CD4-positive, CD25-positive, alpha-beta regulatory T cell (primary cell): ENCODE measurements at places on chromosomes 6 and 20.

GRCh38 chr20:50218987-50219435, 28.4 kb downstream of the CEBPB start:
- no peak for DNase-seq

DNA sequence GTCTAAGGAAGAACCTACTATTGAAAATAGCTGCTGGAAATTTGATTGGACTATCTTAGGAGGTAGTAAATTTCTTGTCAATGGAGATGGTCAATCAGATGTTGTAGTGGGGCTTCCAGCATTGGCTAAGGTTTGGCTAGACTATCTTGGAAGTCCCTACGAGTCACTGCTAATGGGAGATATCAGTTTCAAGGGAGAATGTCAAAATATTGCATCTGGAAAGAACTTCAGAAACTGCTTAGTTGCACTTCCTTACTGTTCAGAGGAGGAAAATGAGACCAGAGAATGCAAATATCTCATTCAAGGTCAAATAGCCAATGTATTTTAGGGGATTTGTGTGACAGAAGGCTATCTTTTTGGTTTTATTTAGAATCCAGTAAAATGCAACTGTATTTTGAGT, 53.5 kb upstream of the CCN2 start:
- DNase-seq: no peak

GRCh38 chr6:154683756-154684523, 49.3 kb upstream of the SCAF8 start:
- no peak for DNase-seq

DNA sequence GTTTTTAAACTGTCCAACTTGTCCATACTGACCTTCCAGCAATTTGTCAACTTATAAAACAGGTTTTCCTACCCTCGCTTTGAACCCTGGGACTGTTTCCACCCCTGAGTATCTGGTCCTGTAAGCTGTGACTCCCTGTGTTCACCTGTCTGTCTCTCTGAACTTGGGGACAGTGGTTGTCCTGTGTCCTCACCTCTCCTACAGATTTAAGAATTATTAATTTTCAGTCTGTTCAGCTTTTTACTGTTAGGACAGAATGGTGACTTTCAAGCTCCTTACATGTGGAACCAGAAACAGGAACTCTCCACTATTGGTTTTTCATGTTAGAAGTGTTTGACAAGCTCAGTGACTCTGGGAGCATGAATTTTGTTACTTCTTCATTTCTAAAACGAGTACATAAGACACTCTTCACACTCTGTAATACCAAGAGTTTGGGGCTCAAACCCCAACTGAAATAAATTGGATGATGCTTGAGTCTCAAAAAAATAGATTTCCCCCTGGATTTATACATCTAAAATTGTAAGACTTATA, 713.9 kb downstream of the COL12A1 start:
- no peak for DNase-seq

- no peak for DNase-seq
Measured at GRCh38 chr20:35695245-35695749, 3.9 kb downstream of the NFS1 start.

DNA sequence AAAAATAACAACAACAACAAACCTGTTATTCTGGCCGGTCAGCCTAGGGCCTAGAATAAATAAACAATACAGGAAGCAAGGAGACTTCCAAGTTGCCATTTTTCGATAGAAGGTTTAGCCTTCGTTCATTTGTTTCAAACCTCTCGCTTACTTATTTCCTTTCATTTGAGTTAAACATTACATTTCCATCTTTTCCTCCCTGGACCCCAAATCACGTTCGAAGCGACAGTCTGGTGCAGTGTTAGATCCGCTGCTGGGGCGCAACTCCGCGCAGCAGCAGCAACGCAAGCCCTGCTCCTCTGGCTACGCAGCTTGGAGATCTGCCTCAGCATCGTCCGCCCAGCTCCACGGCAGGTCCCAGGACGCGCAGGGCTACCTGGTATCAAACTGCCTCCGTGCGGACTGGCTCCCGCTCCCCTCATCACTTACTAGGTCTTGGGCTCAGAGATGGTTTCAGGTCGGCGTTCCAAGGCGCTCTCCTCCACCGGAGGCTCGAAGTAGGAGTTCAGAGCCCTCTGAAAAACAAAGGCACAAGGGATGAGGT, 530 bp downstream of the TDP2 start:
- no peak for DNase-seq

DNA sequence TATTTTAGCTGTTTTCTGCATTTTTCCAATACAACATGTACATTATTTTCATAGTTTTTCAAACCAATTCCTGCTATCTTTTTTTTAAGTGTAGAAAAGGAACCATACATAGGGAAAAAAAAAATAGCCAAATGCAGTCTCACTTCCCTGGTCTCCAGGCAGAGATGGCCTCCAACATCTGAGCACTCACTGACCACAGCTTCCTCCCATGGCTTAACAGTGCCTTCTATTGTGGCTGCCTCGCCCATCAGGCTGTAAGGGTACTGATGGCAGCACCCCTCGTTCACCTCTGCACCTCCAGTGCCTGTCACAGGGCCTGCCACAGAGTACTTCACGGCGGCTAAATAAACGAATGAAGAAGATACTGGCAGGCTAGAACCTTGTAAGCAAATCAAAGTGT, 591.1 kb downstream of the PTPRT start:
- DNase-seq: no peak

DNA sequence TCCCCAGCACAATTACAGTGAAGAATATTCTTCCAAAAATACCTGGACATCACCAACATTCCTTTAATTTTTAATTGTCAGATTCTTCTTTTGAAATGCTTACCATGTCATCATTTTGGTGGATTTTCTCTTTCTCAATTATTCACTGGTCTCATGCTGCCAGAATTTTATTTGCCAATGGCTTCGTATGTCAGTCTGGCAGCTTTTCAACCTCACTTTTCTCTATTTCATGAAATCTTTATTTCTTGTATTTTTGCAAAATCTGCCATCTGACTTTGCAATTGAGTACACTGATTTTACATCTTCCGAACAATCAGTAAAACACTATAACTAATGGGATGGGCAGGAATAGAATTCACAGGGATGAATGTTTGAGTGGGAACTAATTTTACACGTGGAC, 84.1 kb downstream of the BTBD9 start:
- no peak for DNase-seq

GRCh38 chr6:144530118-144530517, 245.0 kb downstream of the UTRN start:
- no peak for DNase-seq

GRCh38 chr6:42093582-42094329, 43.4 kb downstream of the TAF8 start:
- DNase-seq: no peak

DNA sequence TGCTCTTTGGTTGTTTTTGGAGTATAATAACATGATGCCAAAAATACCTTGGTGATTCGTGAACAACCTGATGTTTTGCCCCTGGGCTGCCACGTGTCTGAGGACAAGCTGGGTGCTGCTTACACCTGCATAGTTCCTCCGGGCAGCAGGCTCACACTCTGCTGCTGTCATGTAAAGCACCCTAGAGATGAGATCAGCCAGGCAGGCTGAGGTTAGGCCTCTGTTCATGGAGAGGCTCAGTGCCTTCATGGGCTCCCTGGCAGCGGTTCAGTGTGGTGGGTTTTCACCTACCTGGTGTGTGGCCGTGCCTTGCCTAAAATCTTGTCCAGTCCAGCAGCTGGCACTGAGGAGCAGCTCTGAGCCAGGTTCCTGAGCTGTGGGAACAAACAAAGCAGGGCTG, 60.1 kb upstream of the TAGAP start:
- no peak for DNase-seq

- no peak for DNase-seq
Measured at GRCh38 chr6:70423189-70424134, 10.2 kb downstream of the FAM135A start.

DNA sequence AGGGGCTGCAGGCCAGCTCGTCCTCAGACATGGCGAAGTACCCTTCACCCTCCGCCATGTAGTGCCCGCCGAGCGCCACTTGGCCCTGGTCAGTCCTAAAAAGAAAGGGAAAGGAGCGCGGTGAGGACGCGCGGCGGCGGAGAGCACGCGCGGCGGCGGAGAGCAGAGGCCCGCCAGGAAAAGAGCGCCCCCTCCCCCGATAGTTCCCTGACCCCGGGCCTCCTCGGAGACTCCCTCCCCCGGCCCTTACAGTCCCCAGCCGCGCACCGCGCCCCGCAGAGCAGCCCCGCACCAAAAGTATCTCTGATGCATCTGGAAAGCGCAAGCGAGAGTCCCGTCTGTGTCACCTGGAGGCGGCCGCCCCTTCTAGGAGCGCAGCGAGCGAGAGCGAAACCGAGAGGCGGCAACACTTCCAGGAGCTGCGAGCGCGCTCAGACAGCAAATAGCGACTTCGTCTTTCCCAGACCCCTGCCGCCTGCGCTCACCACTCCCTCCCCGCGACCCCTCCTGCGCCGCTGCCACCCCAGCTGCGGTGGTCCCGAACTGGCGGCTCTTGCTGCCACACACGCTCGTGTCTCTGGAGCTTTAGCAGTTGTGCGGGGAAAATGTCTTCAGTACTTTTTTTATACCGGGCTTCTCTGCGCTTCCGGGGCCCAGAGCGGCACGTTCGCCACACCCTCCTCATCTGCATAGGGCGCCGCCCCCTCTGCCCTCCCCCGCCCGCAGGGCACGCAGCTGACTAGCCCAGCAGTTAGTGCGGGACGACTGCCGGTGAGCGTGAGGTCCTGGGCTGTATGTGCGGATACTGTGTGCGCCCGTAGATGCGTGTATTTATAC, at the start of gene TENT5A:
Gene TENT5A, minus strand, starts transcription at position 598 of the 837 bp plus-strand sequence. Its CDS starts 540 bp downstream, at position 58.
- peak; percentile 74 for DNase-seq

DNA sequence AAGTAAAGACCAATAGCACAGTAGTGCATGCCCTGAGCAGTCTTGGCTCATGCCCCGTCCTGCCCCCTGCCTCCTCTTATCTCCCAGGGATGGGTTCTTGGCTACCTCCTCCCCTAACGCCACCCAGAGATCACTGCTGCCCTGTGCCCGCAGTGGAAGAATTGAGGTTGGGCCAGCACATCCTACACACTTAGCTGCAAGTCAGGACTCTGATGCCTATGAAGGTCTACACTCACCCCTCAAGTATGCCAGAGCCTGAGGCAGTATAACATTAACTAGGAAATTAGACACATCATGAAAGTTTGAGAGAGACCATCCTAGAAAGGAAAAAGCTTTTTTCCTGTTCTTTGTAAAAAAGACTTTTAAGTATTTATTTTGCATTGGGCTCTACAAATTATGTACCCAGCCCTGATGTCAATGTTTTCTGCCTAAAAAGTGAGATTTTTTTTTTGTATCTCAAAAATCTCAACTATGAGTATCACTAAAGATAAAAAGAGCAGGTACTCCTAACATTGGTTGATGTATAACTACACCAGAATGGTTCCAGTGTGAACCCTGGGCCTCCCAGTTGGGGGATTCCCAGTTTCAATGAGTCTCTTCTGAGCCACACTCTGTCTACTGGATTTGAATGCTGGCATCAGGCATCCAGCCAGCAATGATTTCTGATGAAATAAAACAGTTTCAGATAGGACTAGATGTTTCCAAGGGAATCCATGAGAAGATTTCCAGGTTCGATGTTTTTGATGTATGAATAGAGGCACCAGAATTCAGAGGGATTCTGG, 115.4 kb downstream of the ISM1 start:
- DNase-seq: no peak

DNA sequence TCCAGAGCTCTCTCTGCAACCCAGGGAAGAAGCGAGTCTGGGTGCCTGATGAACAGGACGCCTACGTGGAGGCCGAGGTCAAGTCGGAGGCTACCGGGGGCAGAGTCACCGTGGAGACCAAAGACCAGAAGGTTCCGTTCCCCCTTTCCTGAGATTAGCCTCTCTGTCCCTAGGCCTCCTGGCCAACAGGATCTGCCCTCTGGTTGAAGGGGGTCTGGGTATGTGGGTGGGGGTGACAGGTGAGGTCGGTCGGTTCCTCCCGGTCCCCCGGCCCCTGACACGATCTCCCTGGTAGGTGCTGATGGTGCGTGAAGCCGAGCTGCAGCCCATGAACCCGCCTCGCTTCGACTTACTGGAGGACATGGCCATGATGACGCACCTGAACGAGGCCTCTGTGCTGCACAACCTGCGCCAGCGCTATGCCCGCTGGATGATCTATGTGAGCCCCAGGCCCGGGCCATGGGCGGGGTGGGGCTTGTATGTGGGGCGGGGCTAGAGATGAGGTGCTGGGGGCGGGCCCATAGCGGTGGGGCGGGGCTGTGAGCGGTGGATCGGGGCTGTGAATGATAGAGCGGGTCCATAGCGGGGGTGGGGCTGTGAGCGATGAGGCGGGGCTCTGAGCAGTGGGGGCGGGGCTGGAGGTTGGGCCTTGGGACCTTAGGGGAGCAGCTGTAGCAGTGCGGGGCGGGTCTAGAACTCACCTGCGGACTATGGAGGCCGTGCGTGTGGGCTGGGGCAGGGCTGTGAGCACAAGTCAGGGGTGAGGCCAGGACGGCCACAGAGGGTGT, 23.9 kb downstream of the MYH7B start:
- DNase-seq: no peak

DNA sequence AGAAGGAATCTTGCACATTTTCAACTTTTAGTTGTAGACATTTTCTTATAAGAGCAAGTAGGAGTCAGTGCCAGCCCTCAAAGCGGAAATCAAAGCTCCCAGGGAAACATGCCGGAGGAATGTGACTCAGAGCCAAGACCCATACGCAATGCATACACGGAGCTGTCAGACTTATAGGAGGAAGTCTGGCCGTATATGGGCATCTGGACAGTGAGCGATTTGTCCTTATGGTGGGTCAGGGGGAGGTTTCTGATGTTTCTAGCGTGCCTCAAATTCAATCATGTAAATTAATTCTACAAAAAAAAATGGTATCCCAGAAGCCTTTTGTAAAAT, 3.6 kb upstream of the CCN2 start:
- no peak for DNase-seq

- no peak for DNase-seq
Measured at GRCh38 chr20:56875052-56875659, 246.1 kb downstream of the TFAP2C start.

- DNase-seq: no peak
Measured at GRCh38 chr6:170251776-170252571, 38.9 kb downstream of the DLL1 start.

DNA sequence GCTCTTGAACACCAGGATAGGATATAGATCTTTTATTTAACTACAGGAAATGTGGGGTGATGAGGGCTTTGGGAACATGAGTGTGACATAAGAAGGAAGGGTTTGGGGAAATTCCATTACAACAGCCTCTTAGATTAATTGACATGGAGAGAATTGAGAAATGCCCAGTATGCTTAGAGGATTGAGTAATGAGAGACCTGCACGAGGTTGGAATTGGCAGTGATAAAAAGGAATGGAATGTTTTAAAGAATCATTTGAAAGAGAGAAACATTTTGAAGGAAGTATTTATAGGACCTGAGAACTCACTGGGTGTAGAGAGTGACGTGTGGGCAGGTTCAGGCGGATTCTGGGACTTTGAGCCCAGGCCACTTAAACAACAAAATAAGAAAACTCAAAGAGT, 227.0 kb downstream of the BMP2 start:
- DNase-seq: no peak
